ENCODE measurements at places on chromosomes 6 and 20.

DNA sequence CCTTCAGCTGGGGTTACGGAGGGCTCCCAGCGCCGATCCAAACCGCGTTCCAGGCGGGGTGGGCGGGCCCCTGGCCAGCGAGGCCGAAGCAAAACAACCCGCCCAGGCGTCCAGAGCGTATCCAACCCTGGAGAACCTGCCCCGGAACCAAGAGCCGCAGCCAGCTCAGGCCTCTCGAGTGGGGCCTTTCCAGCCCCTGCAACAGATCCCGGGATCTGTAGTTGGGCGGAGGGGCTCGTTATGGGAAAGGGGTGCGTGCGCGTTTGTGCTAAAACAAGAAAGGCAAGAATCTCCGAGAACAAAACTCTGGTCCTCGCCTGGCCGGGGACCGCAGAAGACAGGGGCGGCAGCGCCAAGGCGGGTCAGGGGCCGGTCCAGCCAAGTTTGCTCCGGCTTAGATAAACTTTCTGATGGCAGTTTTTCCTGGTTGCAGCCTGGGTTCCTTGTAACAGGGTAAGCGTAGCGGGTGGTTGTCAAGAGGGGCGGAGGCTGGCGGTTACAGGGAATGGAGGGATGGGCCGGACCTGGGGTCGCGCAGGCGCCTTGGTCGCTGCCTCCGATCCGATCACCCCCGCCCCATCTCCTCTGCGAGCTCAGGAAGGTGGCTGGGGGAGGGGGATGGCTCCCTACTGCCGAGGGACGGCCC, 448 bp upstream of the RIN2 start:
- peak; percentile 97 for DNase-seq

DNA sequence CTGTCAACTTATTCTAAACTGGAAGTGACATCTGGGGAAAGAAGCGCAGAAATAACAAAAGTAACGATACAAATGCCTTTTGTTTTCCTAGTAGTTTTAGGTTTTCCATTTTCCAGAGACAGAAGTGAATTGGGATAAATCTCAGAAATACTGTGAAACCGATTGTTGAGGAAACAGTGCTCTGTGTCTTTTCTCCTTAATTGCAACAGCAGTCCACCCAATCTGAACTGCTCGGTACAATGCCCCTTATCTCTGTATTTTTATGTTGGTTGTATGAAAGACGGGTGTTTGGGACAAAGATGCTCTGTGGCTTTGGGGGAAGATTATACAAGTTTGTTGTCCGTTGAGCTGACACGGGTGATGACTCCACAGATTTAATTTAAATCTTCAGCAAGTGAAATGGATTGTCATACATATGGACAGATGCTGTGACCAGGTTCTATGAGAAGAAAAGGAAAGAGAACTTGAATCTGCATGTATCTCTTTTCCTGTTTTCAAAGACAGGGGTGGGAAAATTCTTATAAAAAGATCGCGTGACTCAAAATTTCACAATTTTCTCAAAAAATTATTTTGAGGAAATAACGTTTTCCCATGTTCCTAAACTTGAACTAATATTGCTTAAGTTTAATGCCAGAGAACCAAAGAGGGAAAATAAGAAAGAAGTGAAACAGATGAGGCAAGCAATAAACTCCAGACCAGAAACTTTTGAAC, 41.2 kb downstream of the SASH1 start:
- no peak for DNase-seq

GRCh38 chr20:58081846-58082245, 146.6 kb downstream of the ANKRD60 start:
- DNase-seq: no peak

DNA sequence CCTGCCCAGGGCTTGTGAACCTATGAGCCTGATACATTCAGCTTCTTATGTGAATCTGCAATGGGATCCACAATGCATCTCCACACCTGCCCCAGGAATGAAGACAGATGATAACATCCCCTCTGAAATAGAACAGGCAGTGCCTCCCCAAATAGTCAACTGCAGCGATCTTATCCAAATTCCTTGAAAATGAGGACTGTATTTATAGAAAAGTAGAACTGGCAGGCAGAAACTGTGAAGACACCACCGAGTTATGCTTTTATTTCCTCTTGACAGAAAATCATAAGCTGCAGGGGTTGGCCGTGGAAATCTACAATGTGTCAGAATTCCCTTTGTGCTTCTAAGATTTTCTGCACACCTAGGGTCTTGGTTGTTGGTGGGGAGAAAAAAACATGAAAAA, 270.3 kb downstream of the TBC1D7 start:
- no peak for DNase-seq

GRCh38 chr6:64630901-64631300, 995.3 kb downstream of the PHF3 start:
- DNase-seq: no peak

DNA sequence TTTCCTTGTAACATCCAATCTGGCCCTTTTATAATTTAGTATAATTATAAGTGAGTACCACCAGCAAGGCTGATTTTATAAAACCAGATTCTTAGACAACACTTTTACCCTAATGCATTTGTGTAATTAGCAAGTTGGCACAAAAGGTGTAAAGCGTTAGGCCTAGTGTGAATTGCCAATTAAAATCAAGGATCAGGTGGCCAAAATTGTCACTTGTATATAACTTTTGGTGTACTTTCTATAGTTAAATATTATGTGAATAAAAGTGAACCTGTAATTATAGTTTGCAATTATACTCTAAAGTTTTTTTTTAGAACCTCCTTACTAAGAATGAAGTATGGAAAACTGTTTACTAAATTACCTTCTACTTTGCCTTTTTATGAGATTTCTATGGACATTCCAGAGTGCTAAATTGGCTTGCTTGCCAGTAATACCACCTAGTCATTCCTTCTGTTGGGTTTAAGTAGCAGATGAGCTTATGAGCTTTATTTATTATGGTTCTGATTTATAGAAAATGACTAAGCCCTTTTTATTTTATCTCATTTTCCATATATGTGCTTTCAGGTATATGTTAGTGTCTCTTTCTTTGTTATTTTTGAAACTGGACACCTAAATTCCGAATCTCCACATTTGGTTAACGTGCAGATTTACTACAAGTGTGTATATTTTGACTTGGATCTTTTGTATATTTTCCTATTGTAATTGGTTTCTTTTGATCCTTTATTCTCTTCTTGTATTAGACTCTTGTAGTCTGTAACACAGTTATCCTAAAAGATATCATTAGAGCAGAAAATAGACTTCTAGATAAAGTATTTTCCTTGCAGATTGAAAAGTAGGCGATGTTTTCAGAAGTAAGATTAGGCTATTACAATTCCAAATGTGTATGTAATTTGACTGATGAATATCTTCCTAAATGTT, 3.9 kb downstream of the STXBP5 start:
- DNase-seq: no peak

DNA sequence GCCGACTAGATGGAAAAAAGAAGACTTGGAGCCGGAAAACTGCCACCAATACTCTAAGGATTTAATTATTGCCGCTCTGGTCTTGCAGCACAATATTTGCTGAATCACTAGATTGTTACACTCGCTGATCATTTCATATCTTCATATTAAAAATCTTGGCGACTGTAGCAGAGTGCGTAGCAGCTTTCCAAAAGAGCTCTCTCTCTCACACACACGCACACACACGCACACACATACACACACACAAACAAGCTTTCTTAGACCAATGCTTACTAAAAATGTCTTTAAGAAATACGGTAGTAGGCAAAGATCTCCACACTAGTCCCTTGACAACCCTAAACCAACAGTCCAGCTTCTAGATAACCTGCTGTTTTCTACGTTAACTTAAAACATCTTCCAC, 7.7 kb downstream of the GRIK2 start:
- no peak for DNase-seq

DNA sequence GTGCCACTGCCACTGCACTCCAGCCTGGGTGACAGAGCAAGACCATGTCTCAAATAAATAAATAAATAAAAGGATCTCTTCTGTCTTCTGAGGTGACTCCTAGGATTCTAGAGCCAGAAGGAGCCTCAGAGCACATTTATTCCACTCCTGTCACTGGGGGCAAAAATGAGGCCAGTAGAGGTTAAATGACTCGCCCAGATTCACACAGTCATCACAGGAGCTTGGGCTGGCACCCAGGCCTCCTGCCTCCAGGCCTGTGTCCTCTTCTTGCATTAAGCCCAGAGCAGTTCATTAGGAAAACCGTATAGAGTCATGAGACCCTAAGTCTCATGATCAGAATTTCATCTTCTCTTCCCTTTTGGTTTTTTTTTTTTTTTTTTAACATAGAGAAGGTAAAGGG, 243.3 kb downstream of the NRN1 start:
- DNase-seq: no peak
